ENCODE measurements at places on chromosomes 6 and 20.
A peak's percentile ranks its signal among the peaks of the same experiment; 100 is the strongest.

GRCh38 chr6:170176898-170177771 lies 113.7 kb downstream of the DLL1 start:
- DNase-seq: no peak

DNA sequence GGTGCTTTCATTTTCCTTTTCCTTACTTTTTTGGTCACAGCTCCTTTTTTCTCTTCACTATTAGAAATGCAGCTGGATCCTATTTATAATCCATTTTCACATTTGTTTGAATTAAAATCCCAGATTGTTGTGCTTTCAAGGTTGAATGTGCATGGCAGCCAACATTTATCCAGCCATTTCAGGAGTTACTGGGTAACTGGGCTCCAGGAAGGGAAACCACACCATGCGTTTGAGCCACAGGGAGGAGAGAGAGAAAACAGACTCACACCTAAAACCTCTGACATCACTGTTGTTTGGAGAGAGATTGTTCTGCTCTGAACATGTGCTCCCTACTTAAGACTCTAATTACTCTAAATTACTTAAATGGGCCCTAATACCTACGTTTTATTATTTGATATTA lies 173.4 kb downstream of the BMP2 start:
- DNase-seq: no peak

DNA sequence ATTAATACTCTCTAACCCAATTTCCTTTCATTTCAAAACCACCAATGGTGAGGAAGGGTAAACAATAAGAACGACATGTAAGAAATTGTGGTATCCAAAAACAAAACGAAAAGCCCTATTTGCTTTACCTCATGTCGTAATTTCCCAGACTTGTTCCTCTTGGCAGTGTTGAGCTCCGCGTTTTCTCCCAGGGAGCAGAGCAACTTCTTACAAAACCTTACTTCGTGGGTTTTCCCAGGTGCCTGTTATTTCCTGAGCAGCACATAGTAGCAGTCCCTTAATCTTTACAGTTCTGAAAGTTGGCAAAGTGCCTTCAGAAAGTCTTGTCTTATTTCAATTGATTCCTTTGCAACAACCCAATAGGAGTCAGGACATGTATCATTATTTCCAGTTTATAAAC lies 207.9 kb upstream of the MARCKS start:
- no peak for DNase-seq

DNA sequence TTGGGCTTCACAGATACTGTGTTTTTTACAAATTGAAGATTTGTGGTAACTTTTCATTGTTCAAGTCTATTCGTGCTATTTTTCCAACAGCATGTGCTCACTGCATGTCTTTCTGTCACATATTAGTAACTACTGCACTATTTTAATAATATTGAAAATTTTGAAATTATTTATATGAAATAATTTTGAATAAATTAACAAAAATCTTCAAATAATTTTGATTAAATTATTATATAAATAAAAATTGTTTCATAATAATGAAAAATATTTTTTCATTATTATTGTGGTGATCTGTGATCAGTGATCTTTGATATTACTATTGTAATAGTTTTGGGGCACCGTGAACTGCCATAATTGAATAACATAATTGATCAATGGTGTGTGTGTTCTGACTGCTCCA lies 204.1 kb downstream of the OGFRL1 start:
- DNase-seq: no peak

DNA sequence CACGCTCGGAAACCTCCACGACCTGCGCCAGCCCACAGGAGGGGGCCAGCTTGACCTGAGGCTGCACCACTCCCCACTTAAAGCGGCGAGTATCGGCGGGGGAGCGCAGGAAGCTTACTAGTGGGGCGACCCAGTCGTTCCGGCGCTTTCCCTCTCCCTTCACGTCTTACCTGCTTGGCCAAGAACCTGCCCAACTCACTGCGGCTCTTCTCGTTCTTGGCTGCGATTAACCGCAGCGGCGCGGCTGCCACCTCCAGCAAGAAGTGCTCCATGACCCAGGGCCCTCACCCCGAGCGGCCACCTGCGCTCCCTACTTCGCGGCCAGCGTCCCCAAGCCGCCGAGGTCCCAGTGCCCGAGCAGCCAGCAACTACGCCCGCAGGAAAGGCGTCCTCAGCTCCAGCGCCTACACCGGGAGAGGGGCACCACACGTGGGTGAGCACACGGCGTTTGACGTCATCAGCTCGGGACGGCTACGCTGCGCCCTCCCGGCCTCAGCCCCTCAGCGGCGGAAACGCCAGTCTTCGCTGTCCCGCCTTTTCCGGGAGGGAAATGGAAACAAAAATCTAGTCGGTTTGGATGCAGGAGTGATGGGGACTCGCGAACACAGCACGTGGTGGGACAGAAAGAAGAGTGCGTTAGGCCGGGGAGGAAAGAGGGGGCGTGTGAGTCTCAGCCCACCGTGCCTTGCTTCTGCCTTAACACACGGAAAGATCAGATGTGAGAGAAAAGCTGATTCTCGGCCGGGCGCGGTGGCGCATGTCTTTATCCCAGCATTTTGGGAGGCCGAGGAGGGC lies at the start of gene MDN1:
TSS of gene MDN1 (minus strand) at position 459 of the 795 bp plus-strand sequence. CDS start at position 272, 187 bp downstream.
- DNase-seq: peak; percentile 91

GRCh38 chr6:79808921-79809320 lies 138.4 kb downstream of the ELOVL4 start:
- no peak for DNase-seq

GRCh38 chr20:48354320-48354876 lies 473.4 kb downstream of the PREX1 start:
- no peak for DNase-seq

DNA sequence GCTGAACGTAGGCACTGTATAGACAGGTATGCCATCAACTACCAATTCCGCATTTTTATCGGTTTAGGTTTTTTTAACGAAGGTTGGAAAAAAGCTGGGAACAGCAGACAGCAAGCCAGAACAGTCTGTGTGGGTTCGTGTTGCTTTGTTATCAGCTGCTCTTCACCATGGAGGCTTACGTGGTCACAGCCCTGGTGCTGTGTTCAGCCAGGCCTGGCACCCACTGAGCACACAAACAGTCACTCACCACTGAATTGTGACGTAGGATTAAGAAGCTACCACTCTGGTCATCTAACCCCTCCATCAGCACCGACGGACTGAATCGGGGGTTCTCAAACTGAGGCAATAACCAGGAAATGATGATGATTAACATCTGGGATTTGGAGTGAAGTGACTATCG lies 13.2 kb downstream of the FAM210B start:
- no peak for DNase-seq

All from GM12892 (cell line).